ENCODE measurements at places on chromosomes 6 and 20.
A peak's percentile ranks its signal among the peaks of the same experiment; 100 is the strongest.

DNA sequence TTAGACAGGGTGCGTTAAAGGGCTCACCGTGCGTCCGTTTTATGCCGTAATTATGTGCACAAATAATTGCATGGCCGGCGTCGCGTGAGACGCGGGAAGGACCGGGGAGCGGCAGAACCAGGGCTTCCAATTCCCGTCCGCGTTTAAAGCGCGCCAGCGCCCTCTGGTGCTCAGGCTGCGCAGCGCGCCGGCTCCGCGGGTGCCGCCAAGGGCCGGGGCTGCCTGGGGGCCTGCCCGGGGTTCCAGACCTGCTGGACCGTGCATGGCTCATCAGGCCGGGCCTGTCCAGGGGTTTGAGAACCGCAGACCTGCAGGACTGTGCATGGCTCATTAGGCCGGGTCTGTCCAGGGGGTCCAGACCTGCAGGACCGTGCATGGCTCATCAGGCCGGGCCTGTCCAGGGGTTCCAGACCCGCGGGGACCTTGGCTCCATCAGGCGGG lies 369.0 kb downstream of the THBS2 start:
- DNase-seq = peak; percentile 80

DNA sequence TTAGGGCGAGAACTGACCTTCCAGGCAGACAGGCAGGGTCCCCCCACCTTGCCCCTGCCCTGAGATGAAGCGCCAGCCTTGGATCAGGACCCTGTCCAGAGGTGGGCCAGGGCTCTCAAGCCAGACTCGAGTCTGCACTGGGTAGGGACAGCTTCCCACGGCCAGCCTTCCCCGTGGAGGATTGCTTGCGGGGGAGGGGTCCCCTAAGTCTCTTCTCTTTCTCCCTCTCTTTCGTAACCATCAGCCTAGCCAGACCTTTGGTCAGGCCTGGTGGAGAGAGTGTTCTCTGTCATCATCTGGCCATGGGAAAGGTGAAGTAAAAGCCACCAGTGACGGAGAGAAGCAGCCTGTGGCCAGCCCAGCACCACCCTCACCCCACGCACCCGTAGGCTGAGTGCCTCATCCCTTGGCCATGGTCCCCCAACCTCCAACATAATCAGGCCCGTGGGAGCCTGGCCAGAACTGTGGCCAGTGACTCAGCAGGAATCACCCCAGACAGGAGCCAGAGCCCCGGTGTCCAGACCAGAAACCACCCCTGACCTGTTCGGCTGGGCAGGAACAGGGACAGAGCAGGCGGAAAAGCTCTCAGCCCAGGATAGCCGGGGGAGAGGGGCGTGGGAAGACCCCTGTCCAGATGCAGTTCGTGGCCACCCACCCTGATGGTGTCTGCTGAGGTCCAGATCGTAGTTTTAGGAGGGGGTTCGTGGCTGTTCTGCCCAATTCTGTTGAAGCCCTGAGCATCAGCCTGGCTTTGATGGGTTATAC lies 47.1 kb downstream of the SNAI1 start:
- DNase-seq = no peak

- no peak for DNase-seq
Measured at GRCh38 chr6:49570474-49571079, 20.1 kb downstream of the C6orf141 start.

DNA sequence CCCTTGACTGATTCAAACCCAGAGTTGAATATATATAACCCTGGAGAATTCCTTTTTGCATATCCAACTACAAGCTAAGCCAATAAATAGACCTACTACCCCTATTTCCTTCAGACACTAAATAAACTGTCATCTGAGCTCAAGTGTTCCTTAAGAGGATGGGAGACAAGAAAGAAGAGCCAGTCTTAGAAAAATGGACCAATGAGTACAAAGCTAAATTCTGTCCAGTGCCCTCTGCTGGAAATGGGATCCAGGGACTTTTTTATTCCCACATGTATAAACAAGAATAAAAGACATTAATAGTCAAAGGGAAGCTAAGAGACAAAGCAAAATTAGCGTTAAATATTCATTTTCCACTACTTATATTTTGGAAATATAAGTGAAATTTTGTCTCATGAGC lies 4.8 kb downstream of the PPP1R10 start:
- DNase-seq = no peak

GRCh38 chr6:157244780-157245179 lies 78.5 kb downstream of the TMEM242 start:
- no peak for DNase-seq

- no peak for DNase-seq
Measured at GRCh38 chr6:136429264-136430065, 120.8 kb downstream of the MAP7 start.

DNA sequence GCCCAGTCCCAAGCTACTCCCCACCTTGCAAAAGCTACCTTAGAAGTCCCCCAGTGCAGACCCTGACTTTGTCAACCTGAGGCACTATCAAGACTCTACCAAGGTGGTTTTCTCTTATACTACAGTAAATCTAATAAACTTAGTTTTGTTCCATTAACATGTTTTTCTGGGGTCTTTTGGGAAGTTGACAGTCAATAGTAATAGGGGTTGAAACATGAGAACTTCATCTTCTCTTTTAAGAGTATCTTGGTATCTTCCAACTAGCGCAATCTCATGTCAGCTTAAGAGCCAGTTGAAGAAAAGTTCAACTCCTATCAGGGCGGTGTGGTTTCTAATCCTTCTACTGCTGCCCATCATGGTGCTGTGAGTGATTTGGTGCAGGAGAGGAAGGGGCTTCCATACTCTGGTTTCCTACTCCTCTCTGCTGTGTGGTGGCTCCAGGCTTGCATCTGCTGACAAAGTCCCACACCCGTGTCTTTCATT lies 164.2 kb downstream of the FOXA2 start:
- DNase-seq = no peak

- DNase-seq = no peak
Measured at GRCh38 chr20:15857173-15857784, 716.0 kb downstream of the KIF16B start.

- no peak for DNase-seq
Measured at GRCh38 chr6:21109391-21110178, 484.0 kb upstream of the SOX4 start.

DNA sequence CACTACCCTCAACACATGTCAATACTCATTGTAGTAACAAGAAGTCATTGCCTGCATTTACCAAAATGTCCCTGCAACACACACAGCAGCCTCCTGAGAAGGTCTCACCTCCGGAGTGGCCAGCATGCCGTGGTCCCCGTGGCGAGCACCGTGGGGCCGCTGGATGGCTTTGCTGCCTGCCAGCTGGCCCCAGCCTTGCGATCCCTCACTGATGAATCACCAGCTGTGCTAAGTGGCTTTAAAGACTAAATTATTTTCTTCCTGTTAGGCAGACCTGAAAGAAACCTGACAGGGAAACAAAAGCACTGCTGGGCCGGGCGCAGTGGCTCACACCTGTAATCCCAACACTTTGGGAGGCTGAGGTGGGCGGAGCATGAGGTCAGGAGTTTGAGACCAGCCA lies 306.7 kb downstream of the CDH4 start:
- no peak for DNase-seq

- DNase-seq = no peak
Measured at GRCh38 chr6:111361648-111362047, 121.4 kb downstream of the REV3L start.

DNA sequence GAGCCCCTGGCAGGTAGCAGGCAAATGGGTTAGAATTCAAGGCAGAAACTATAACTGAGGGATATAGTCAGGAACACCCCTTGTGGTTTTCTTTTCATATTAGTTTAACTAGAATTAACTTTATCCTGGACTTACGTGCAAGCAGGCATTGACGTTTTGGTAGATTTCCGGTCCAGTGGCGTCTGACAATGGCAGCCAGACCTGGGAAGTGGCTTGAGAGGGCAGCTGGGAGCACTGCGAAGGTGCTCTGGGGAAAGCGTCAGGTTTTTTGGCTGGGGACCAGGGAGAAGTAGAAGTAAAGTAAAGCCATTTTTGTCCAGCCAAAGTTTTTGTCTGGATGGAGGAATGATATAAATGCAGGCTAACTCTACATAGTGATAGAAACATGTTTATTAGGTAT lies 8.4 kb upstream of the ACSS1 start:
- DNase-seq = no peak

DNA sequence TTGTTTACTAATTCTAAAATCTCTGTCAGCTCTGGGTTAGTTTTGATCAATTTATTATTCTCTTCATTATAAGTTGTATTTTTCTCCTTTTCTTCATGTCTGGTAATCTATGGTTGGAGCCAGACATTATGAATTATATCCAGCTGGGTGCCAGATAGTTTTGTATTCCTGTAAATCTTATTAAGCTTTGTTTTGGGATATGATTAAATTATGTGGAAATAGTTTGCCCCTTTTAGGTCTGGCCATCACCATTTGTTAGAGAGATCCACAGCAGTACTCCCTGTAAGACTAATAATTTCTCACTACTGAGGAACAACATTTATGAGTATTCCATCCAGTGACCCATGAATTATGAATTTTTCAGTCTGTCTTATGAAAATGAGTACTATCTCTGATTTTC lies 20.9 kb upstream of the SLC17A1 start:
- DNase-seq = no peak

DNA sequence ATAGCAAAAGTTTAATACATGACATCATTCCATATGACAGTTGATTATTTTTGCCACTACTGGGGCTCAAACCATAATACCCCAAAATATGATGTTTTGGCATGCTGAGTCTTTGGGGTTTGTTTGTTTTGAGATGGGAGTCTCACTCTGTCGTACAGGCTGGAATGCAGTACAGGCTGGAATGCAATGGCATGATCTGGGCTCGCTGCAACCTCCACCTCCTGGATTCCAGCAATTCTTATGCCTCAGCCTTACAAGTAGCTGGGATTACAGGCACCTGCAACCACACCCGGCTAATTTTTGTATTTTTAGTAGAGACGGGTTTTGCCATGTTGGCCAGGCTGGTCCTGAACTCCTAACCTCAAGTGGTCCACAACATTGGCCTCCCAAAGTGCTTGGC lies 1.3 kb upstream of the MRS2 start:
- no peak for DNase-seq

DNA sequence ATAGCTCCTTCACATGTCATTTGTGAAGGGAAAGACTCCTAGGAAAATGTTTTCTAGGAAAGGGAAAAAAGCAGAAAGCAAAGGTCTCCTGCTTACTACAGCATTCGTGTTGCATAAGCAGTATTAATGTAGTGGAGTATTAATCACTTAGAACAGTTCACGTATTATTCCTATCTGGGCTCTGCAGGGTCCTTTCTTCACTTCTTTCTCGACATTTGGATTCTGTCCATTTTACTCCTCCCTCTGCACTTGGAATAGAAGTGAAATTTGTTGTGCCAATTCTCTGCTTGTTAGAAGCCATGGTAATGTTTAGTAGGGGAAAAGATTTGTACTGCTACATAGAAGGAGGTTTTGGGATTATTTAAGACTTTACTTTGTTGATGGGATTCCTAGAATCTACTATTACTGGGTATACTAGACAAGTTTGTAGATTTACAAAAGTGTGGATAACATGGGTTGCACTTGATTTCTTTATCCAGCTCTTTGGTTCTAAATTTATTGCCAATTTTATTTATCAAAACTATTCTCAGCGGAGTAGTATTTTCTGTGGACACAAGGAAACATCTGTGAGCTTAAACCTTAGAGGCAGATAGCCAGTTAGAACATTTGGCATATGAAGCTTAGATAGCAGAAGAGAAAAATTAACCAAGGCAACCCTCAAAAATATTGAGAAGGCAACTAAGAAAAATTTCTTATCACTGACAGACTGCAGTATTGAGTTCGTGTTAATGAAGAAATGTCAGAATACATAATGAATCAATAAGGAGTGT lies 108.4 kb upstream of the ESR1 start:
- no peak for DNase-seq

- no peak for DNase-seq
Measured at GRCh38 chr6:41966961-41967311, 25.3 kb upstream of the CCND3 start.

- DNase-seq = no peak
Measured at GRCh38 chr6:14550410-14550809, 432.8 kb downstream of the CD83 start.

DNA sequence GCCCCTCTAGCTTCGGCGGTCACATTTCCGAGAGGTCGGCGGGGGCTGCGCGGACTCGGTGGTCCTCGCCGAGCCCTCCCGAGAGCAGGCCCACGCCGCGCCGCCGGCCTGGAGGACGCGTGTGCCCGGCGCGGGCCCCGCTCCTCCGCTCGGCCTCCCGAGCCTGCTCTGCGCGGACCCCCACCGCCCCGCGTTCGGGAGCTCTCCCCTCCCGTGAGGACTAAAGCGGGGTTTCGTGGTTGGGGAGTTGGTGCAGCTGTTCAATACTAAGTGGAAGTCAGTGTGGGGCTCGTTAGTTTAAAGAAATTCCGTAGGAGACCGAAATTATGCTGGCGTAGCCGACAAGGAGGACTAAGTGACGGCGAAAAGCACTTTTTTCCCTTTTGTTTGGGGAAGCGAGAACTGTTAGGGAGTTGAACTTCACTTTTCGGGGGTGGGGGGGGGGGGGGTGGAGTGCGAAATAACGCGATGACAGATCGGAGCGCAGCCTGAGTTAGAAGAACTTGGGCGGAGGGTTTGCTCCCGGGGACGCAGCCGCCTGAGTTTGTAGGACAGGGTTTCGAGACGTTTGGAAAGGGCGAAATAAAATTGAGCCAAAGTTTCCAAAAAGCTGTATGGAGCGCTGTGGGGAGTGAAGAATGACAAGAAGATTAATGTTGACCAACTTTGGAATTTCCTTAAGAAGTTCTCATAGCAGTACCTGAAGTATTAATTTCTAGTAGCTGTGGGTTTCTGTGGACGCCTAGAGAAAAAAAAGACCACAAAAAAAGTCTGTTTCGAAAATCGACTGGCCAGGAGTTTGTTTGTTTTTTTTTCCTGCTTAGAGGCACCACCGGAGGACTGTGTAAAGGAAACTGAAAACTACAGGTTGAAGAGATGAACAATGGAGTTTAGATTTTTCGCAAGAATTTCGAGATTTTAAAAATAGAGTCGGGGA lies 1.4 kb downstream of the QKI start:
- peak; percentile 35 for DNase-seq

GRCh38 chr6:146290589-146290901 lies 253.1 kb upstream of the RAB32 start:
- DNase-seq = no peak

GRCh38 chr6:37965964-37966676 lies 146.6 kb downstream of the ZFAND3 start:
- no peak for DNase-seq

DNA sequence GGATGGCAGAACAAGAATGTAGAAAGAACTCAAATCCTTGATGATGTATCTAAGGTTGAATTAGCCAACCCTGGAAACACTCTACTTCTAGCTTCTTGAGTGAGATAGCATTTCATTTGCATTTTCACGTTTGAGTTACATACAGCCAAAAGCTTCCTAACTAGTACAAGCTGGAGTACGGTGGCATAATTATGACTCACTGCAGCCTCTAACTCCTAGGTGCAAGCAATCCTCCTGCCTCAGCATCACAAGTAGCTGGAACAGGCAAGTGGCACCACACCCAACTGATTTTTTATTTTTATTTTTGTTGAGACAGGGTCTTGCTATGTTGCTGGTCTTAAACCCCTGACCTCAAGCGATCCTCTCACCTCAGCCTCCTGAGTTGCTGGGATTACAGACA lies 36.5 kb upstream of the STK35 start:
- DNase-seq = no peak

DNA sequence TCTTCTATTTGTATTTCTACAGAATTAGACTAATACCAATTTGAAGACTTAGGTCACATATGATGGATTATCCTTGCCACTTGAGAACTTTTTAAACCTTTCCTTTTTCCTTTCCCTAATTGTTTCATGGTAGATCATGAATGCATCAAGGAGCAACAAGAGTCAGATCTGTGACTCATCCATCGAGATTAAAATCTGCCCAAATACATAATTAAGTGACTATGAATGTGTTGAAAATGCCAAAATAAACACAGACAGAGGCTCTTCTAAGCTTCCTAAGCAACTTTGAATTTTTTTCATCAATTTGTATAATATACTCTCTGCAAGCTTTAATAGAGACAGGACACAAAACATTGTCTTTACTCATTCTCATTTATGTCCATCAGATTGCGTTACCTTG lies 23.5 kb upstream of the HTR1E start:
- no peak for DNase-seq

Measured in stimulated activated CD4-positive, alpha-beta T cell treated with anti-CD3 and anti-CD28 coated beads, Interleukin-4, amount 100 ng/mL, for 1 hour (primary cell).